ENCODE measurements at places on chromosomes 13 and 19.

DNA sequence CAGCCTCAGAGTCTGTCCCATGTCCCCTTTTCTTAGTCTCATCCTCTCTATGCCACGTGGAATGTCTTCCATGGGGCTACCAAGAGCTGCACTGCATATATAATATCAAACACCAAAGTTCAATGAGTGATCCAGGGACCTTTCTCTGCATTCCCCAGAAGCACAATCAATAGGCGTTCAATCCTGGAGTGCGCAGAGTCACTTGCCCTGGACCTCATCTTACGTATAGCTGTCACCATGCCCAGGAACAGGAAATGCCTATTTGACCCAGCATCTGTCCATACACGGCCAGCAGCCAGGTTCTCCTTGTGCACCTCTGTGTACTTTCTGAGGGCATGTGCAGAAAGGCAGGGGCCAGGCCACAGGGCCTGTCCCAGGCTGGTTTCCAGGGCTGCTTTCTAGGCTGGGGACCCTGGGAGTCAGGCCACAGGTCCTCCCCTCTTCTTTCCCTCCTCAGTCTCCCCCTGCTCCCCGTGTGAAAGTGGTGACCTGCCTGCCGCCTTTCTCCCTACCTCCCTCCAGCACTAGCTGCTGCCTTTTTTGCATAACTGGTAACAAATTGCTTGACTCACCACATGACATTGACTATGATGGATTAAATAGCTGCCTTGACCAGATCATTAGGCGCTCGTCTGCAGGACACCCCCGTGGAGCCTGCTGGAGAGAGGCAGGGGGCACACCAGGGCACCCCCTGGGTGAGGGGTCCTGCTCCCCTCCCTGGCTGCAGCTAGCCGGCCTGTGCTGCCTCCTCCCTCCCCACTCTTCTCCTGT lies 222.0 kb downstream of the ZNF536 start:
- DNase-seq: no peak

DNA sequence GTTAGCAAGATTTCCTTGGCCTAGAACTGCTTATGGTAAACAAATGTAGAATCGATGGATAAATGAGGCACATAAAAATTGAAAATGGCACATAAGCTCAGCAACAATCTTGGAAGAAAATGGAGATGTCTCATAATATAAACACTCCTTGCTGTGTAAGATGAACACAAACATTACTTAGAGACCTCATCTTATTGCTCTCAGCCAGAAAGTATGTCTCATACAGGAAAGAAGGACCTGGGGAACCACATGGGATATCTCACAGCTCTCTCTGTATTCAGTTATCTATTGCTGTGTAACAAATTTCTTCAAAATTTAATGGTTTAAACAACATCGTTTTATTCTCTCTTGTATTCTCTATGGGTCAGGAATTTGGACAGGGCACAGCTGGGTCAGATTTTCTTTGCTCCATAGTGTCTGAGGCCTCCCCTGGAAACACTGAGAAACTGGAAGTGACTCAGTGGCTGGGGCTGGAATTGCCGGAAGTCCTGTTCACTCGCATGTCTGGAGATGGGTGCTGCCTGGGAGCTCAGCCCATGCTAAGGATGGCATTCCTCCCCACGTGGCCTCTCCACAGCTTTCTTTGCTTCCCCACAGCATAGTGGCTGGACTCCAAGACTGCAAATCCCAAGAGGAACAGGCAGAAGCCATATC lies 105.1 kb downstream of the NUFIP1 start:
- no peak for DNase-seq

- no peak for DNase-seq
These were observed 7.7 kb upstream of the CDADC1 start for GRCh38 chr13:49240017-49240416.

DNA sequence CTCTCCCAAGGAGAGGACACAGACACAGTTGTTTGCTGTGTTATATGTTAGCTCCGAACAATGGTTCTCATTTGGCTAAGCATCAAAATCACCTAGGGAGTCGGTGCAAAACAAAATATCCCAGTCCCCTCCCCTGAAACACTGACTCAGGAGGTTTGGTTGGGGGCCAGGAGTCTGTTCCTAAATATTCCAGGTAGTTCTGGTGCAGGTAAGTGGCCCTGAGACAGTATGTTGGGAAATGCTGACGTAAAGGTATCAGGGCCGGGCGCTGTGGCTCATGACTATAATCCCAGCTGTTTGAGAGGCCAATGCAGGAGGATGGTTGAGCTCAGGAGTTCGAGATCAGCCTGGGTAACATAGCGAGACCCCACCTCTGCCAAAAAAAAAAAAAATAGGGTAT lies 2.3 kb upstream of the MAP2K7 start:
- no peak for DNase-seq

- no peak for DNase-seq
These were observed 3.0 kb downstream of the POU4F1 start for GRCh38 chr13:78600280-78600883.

- no peak for DNase-seq
These were observed 48.7 kb downstream of the ESD start for GRCh38 chr13:46748300-46748699.

- no peak for DNase-seq
These were observed 5.7 kb upstream of the CDC42EP5 start for GRCh38 chr19:54478677-54479266.

DNA sequence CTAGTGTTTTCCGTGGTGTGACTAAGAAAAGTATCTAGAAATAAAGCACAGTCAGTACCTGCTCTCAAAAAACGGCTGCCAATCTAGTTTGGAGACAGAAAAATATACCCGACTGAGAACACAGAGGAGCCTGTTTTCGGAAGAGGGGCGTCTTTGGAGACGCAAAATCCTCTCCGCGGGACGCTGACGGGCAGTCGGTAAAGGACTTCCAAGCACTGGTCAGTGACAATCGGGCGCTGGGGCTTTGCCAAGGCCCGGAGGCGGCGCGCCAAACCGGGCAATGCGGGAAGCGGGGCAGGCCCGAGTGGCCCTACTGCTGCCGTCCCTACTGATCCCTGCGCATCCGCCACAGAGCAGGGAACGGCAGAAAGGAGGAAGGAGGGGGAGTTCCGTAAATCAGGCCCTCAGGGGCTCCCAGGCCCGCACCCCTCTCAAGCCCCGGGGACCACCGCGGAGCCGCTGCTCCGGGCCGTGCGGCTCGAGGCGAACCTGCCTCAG lies 588 bp upstream of the DPY19L3 start:
- DNase-seq: no peak

DNA sequence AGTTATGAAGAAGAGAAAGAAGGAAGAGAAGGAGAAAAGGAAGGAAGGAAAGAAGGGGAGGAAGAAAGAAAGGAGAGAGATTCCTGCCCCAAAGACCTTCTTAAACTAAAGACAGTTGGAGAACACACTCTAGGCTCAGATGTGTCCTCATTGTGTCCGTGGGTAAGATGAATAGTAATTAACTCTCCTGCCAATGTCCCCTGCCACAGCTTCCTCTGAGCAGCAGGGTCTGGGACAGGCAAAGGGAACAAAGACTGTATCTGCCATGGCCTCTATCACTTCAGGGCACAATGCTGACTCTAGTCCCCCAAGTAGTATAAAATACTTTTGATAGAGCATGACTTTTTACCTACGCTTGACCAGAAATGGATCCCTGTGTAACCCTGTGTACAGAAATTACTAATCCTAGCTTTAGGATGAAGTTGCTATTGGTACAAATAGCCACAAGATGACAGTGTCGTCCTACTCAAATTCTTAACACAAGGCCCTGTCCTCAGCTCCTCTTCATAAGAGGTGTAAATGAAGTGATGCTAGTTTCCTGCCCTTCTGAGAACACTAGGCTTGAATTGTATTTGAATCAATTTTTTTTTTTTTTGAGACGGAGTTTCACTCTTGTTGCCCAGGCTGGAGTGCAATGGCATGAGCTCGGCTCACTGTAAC lies 186.2 kb upstream of the GPR12 start:
- no peak for DNase-seq

DNA sequence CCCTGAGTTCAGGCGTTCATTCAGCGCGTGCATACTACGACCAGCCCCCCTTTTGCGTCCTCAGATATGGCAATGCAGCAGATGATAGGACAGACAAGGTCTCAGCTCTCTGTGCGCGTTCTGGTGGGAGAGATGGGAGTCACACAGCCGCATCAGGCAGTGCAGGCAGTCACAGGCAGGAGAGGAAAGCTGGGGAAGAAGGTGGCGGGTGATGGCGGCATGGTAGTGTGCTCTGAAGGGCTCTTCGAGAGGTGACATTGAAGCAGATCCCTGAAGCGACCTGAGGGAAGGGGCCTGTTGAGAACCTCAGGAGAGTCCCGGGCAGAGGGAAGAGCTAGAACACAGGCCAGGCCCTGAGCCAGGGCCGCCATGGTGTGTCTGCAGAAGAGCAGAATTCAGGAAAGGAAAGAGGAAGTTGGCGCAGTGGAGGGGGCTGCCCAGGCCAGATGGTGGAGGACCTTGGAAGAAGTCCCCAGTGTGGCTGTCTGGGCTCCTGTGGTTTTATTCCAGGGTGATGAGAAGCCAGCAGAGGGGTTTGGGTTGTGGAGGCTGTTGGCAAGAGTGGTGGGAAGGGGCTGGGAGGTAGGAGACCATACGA lies 3.5 kb downstream of the USF2 start:
- DNase-seq: no peak

GRCh38 chr13:76293751-76294150 lies 592.5 kb downstream of the KCTD12 start:
- DNase-seq: no peak

- DNase-seq: no peak
These were observed 4.5 kb upstream of the B3GNT8 start for GRCh38 chr19:41431426-41432386.

DNA sequence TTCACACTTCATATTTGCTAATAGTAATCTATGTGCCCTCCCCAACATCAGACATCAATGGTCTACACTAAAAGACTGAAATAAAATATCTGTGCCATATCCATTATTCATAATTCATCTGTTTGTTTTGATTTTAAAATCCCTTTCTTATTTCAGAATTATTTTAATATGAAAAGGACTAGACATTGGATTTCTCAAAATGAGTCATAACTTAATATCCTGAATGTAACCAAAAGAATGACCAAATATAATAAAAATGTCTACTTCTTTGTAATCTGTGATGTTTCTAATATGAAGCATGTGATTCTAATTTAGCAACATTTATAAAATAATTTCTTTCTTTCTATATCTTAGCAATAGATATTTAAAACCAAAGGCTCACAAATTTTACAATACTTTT lies 64.9 kb downstream of the MZT1 start:
- DNase-seq: no peak

- DNase-seq: no peak
These were observed 3.0 kb downstream of the TMEM255B start for GRCh38 chr13:113762075-113762474.

- DNase-seq: no peak
These were observed 12.4 kb upstream of the MICU2 start for GRCh38 chr13:21616205-21616866.

DNA sequence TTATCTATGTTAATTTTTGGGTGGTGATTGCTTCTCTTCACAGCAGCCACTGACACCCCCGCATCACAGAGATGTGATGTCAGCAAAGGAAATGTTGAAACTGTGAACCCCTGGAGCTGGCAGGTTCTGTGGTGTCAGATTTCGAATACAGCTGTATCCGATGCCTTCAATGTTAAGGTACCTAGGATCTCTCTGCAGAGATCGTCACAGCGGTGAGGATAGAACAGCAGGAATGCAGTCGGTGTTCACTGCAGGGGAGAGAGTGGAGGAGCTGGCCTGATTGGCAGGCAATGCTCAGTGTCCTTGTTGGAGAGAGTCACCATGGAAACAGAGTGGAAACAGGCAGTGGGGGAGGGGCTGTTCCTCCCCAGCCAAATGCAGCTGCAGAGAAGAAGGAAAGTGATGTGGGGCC lies 79.5 kb upstream of the ZNF835 start:
- no peak for DNase-seq

GRCh38 chr19:14536926-14537692 lies 7.7 kb downstream of the TECR start:
- no peak for DNase-seq

GRCh38 chr13:43272851-43273250 lies 249.5 kb downstream of the DNAJC15 start:
- DNase-seq: no peak

DNA sequence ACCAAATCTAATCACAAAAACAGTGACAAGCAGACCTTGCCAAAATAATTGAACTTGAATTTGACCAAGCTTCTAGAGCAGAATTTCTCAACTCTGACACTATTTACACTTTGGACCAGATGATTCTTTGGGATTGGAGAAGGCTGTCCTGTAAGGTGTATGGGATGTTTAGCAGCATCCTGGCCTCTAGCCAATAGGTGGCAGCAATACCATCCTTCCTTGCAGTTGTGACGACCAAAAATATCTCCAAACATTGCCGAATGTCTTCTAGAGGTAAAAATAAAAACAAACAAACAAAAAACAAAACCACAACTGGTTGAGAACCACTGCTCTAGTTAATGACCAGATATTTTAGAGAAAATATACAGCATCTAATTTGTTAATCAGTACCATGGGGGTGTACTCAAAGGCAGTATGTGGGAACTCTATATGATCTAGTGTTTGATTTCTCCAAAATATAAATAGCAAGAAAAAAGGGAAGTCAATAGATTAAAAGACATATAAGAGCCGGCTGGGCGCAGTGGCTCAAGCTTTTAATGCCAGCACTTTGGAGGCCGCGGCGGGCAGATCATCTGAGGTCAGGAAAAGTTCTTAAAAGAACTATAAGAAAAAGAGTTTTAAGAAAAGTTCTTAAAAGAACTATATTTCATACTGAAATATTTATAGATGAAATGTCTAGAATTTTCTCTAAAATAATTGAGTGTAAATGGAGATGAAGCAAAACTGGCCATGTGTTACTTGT lies 60.9 kb upstream of the ZNF527 start:
- no peak for DNase-seq

DNA sequence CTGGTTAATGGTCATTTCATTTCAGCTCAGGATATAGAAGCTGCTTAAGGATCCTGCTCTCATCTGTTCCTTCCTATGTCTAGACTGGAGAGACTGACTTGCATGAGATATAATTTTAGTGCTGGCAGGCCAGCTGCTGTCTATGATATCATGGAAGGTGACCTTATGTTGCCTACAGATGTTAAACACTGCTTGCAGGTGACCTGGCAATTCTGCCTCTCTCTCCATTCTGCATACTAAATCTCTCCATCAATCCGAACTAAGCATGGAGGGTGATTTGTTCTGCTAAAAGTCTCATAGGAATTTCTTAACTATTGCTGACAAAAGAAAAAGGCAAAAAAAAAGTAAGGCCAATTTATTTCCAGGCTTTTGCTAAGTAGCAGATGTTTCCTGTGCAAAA lies 81.0 kb downstream of the CCNA1 start:
- no peak for DNase-seq

- no peak for DNase-seq
These were observed 31.1 kb downstream of the NOTCH3 start for GRCh38 chr19:15169541-15170285.

All from thoracic aorta (tissue), 2 donors.